ENCODE measurements at places on chromosomes 7 and 10.

DNA sequence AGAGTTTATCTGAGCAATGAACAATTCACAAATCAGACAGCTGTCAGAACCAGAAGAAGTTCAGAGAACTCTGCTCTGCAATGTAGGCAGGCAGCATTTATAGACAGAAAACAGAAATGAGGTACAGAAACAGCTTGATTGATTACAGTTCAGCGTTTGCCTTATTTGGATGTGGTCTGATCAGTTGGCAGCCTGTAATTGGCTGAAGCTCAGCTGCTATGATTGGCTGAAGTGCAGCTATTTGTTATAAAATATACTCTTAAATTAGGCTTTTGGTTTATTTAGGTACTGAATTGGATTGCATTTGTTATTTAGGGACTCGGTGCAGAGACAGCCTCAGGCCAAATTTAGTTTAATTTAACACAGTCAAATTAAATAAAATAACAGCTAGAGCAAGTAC, 85.8 kb upstream of the JAZF1 start:
- DNase-seq: no peak

DNA sequence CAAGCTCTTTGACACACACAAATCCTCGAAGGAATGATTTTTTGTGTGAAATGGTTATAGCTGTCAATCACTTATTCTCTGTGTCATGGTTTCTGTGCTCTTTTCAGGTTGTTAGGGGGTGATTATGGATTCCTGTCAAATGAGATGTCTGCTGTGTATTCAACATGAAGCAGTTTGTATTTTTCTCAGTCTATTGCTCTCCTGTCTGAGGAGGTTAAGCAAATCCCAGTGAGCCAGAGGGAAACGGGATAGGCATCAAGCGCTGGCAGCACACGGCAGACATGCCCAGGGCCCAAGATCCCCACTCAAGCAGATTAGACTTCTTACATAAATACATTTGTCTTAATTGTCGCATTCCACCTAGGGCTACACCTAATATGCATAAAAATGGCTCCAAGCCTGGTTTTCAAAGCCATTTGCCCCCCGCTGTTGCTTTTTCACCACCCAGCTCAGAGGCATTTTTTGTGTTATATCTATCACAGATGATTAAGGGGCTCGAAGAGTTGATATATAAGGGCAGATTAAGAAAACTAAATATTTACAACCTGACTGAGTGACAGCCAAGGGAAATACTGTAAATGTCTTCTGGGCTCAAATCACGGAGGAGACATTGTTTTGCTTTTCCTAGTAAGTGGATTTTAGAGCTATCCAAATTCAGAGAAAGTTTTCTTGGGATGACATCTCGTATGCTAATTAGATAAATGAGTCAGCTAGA, 192.7 kb upstream of the LRGUK start:
- no peak for DNase-seq

DNA sequence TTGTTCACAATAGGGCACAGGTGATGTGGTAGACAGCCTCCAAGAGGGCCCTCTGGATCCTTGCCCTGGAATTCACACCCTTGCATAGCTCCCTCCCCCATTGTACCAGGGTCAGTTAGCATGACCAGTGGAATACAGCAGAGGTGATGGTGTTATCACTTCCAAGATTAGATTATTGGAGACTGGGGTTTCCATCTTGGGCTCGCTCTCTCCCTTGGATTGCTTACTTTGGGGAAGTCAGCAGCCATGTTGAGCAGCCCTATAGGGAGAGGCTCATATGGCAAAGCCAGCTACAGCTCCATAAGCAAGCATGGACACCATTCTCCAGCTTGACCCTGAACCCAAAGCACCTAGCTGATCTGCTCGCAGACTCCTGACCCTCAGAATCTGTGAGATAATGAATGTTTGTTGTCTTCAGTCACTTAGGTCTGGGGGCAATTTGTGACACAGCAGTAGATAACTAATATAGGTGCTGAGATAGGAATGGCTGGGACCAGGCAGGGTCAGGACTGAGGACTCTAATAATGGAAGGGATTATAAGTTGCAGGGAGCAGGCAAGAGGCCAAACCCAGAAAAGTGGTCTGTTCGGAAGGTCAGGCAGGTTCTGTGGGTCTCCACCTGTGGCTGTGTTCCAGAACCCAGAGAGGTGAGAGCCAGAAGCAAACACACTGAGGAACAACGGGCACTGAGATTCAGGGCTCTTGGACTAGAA, 22.9 kb downstream of the TBXAS1 start:
- no peak for DNase-seq

GRCh38 chr10:119693262-119693957, 32.4 kb upstream of the INPP5F start:
- no peak for DNase-seq

DNA sequence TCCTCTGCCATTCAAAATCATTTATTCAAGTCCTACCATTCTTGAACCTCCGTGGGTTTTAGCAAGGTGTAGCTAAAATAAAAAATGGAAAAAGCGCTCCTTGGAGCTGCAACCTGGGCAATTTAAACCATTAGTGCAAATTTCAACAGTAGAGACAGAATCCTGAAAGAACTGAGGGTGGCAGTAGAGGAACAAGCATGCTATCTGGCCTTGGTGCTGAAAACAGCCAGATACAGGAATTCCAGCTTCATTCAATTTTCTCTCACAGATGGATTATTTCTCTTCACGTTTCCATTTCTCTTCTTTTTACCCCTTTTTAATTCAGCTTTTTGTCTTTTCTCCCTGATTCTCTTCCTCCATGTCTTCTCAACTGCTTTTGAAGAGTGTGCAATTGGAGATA, 77.7 kb downstream of the OTUD1 start:
- DNase-seq: no peak

GRCh38 chr7:5525271-5526099, 101.9 kb upstream of the TNRC18 start:
- no peak for DNase-seq

GRCh38 chr7:54596747-54597146, 54.6 kb downstream of the VSTM2A start:
- no peak for DNase-seq

GRCh38 chr7:77309714-77310220, 106.4 kb downstream of the GSAP start:
- DNase-seq: no peak

- no peak for DNase-seq
Measured at GRCh38 chr10:110498087-110498981, 627 bp downstream of the DUSP5 start.

GRCh38 chr10:74585231-74586087, 240.9 kb upstream of the KAT6B start:
- DNase-seq: no peak

- DNase-seq: no peak
Measured at GRCh38 chr10:90417029-90417428, 440.8 kb downstream of the HTR7 start.

DNA sequence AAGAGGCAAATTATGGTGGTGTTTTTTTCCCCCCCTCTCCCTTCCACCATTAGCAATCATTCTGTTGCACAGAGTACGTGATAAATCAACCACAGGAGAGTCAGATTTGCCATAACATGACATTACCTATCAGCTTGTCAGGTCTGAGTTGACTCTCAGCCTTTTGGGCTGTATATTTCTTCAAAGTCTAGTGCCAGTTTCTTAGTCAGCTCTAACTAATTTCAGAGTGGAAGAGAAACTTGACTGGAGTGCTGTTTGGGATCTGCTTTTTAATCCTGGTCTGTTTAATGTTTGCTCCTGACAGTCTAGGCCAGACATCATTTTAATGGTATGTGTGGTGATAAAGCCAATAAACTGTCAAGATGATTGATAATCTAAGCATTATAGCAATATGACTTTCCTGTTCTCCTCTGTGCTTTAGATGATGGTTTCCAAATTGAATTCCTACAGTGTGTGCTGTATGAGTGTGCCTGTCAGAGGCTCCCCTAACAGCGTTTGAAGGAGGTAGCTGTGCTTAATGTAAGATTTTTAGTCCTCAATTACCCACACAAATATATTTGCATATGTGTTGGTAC, 76.9 kb downstream of the LRMDA start:
- DNase-seq: no peak

DNA sequence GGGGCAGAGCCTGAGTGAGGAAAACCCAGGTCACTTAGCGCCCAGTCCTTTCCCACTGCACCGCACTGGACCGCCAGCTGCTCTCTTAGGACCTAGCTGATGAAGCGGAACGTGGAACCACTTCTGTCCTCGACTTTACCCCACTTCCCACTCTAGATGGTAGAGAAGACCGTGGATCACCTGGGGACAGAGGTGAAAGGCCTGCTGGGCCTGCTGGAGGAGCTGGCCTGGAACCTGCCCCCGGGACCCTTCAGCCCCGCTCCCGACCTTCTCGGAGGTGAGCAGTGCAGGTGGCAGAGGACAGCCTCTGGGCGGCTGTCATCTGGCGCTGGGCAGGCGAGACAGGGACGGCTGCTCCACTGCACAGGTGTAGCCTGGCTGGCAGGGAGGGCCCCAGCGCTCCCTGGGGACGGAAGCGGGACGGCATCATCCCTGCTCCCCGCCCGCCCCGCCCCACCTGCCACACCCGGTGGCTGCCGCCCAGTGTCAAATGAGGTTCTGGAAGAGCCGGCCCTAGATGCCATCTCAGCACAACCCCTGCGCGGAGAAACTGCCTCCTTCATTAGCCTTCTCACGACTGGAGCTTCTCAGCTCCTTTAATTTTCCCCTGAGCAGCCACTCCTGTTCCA, 11.7 kb downstream of the PLAC9 start:
- no peak for DNase-seq

GRCh38 chr7:75804705-75805104, 8.9 kb downstream of the CCL24 start:
- DNase-seq: no peak

GRCh38 chr10:79063661-79064492, 4.9 kb upstream of the ZMIZ1 start:
- no peak for DNase-seq

GRCh38 chr10:34966451-34966850, 123.7 kb downstream of the CUL2 start:
- DNase-seq: no peak

DNA sequence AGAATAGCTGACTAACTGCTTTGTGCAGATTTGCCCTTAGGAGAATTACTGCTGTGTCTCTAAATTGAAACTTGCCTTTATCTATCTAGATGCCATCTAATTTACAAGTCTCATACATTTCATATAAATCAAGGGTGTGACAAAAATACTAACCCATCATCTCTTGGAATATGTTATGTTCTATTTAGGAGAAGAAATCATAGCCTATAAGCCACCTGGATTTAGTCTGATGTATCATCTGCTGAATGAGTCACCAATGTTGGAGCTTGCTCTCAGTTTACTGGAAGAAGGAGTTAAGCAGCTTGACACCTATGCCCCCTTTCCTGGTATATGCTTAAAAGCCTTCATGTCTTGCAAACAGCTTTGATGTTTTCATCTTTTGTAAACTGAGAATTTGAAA, 43.5 kb downstream of the NUP205 start:
- no peak for DNase-seq

DNA sequence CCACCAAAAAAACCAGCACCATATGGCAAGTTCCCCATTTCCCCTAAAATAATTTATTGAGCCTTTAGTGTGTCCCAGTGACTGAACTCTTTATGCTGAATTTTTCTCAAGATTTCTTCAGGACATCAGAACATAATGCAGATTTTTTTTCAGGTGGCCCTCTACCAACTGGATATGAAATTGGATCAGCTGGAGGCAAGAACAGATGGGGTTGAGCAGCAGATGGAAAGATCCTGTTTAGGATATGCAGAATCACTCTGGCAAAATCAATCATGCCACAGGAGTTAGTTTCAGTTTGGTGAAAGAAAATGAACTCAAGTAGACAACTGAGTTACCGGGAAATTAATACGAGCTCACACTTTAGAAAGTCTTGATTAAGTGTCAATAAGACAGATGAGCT, 761.5 kb upstream of the C7orf33 start:
- DNase-seq: no peak

DNA sequence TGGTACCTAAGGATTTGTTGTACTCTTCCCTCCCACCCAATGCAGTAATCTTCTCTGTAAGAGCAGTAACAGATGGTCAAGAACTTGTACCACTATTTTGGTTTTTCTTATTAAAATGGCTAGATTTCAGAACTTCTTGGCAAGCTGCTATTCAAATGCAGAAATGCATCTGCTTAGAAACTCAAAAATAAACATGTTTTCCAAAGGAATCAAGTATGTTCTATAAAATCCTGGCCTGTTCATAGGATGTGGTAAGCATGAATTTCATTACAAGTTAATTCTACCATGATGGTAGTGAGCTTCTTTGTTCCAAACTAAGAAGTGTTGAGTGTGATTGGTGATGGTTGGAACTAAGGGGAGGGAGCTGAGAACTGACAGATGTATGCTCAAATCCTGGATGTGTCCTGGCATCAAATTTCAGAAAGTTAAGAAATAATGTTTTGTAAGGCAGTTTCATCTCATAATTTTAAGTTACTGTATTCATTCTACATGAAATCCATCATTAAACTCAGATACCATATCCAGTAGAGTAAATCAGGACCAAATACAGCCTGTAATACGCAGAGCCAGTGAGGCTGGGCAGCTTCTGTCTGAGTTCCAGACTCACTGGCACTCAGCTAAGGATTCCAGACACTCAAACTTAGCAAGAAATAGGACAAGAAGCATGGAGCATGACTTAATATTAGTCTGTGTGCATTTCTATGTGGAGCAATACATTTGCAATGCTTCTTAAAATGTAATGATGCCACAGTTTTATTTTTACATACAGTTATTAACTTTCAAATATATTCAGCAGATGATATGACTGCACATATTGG, 119.6 kb downstream of the TES start:
- no peak for DNase-seq

DNA sequence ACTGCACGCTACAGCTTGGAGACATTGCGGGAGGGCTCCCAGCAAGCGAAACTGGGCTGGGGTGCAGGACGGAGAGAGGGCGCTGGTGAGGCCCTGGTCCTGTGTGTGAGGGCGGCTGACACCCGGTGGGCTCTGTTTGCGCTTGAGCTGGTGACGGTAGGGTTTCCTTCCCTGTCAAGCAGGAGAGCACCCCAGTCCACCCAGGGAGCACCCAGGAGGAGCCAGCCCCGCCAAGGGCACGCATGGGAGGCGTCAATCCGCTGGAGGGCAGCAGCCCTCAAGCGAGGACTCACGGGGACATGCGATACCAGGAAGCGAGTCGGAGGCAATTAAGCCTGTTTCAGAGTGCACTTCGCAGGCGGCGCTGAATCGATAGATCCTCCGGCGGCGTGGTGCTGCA, 109.4 kb downstream of the MAD1L1 start:
- DNase-seq: no peak

- no peak for DNase-seq
Measured at GRCh38 chr10:83301732-83302131, 837.6 kb upstream of the GHITM start.

GRCh38 chr7:47283497-47284131, 298.3 kb downstream of the TNS3 start:
- no peak for DNase-seq

- no peak for DNase-seq
Measured at GRCh38 chr10:89428877-89429276, 14.5 kb downstream of the IFIT5 start.

Data from occipital lobe (tissue), 3 donors.